ENCODE measurements at places on chromosomes 1 and 21.

GRCh38 chr1:47409311-47410067, 6.6 kb upstream of the FOXE3 start:
- peak; percentile 83 for DNase-seq

DNA sequence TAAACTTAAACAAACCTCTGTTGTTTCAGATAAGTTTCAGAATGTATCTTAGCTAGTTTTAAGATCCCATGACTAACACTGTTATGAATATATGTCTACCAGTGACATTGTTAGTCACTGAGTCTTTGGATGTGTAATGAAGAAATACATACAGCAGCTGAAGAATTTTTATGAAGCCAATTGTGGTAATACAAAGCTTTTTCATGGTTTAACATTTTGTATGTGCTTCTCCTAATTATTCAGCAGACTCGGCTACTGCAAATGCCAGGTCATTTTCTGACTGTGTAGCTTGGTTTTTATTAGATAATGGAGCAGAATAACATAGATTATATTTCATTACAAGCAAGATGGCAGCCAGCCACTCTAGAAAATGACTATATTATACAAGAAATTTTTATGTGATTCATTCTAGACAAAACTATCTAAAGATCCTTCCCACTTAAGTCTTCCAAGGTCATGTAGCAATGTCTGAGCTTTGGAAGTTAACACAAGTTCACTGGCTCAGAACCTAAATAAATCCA, 147.8 kb downstream of the TNFSF18 start:
- DNase-seq, result peak; percentile 90

DNA sequence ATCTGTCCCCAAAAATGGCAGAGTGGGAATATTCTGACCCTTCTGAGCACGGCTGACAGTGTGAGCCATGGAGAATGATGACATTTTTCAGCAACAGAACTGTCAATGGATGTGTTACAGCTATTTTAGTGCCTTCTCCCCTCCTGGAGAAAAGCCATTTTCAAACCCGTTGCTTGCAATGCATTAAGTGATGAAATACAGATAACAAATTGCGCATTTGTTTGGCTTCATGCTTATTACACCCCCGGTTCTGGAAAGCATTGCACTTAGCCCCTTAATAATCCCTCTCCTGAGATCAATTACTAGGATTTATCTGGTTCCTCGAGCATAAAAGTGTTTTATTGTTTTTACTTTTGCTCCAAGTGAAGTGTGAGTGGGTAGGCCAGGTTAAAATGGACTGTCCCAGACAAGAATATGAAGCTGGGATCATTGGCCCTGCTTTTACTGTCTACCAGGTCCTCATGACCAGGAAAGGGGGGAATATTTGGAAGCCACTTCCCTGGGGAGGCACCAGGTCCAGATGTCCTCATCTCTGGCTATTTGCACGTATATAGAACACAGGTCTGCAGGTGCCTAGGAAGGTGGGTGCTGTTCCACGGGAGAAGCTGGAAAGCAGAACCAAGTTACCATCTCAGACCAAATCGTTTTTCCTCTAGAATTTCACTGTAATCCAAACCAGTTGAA, 37.5 kb upstream of the HHAT start:
- no peak for DNase-seq

GRCh38 chr1:23634840-23635651, 56.6 kb upstream of the RPL11 start:
- peak; percentile 73 for DNase-seq

DNA sequence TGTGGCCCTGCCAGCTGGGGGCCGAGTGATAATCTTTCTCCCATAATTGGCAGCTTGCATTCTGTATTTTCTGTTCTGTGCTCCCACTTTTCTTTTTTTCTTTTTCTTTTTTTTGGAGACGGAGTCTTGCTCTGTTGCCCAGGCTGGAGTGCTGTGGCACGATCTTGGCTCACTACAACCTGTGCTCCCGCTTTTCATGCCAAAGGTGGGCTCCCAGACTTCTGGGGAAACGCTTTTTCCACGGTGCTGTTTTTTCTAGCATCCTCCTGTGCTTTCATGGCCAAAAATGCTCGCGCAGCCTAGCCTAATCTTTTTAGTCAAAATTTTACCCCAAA, 585 bp upstream of the AHCTF1 start:
- no peak for DNase-seq

DNA sequence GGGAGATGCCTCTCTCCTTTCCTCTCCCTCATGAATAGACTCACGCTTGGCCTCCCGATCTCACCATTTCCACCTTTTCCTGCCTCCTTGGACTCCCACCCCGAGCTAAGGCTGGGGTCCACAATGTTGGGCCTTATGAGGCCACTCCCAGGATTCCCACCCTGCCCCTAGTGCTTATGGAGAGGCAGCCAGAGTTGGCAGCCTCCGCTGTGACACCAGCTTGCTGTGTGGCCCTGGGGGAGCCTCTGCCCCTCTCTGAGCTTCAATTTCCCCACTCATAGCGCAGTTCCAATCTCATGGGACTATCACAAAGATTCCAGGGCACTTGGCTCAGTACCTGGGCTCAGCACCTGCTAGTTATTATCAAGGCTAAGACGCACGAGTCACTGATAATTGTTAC, 118.7 kb upstream of the WNT4 start:
- no peak for DNase-seq

- peak; percentile 99 for DNase-seq
Observed at GRCh38 chr1:81702903-81703302, 97.8 kb upstream of the ADGRL2 start.

DNA sequence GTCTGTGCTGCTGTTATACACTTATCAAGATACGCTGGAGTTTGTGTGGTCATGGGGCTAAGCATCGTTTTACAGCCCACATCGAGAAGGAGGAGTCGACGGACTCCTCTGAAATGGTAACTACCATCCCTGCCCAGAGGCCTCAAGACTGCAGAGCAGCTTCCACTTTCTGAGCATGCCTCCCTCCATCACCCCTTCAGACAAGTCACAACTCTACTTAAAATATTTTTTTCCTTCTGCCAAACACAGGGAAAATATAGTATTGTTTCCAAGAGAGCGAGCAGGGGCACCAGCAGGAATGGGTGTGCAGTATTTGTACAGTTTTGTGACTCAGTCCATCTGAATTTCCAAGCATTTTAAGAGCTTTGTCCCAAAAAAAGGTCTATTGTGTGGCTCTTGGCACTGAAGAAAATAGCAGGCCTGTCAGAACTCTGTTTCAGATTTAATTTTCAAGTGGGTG, 14.1 kb downstream of the EVA1C start:
- DNase-seq, result no peak

DNA sequence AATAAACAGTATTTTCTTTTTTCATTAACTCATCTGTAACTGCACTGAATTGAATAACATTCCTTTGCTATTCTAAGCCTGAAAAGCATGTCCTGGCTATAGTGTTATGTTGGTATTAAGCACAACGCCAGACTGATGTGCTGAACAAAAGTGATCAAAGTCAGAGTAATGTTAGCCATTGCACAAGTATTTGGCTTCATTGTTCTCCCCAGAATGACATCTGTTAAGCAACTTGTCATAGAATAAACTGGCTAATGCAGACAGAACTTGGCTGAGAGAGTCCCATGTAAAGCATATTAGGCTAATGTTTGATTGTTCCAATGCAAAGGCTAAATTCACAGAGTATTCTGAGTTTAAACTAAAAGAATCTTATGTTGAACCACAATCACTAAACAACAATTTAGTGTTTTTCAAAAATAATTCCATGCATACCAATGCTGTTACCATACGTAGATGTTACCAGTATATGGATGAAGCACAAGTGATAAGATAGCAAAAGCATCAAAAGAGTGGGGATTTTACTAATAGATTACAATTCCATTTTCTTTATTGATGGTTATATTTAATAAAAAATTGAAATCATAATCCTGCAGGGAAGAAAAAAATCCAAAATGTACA, 235.3 kb upstream of the DMRTA2 start:
- peak; percentile 73 for DNase-seq

DNA sequence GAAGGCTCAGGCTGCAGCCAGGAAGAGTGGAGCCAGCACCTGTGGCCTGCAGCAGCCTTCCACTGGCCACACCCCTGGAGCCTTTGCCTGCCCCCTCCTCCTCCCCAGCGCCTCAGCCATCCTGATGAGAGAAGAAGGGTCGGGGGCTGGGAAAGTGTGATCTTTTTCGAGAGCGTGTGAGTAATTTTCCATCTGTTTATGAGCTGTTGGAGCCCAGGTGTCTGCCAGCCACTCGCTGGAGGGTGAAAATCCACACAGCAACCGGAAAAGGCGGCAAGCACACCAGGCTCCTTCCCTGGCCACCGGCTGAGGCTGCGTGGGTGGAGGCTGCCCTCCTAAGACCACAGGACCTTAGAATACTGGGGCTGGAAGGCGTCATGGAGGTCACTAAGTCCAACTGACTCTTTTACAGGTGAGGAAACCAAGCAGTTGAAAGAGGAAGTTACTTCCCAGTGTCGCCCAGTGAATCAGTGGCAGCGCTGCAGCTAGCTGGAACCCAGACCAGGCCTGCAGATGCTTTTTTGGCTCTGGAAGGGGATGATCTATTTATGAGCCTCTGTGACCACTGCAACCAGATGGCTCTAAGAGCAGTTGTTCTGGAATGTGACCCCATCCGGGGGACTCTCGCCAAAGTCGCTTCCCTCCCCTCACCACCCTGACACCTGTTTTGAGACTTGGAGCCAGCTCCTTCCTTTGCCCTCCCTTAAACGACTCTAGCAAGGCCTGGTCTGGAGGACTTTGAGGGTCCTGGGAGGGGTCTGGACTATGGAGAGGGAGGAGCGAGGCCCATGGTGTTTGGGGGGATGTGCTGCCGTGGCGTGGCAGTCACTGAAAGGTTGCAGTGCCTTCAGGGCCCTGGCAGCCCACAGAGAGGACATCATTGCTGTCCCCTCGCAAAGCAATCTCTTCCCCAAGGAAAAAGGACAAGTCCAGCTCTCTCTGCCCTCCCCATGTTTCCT, 54.5 kb downstream of the LGR6 start:
- DNase-seq, result no peak

- DNase-seq, result peak; percentile 21
Observed at GRCh38 chr1:92538048-92538412, 51.3 kb upstream of the GFI1 start.

DNA sequence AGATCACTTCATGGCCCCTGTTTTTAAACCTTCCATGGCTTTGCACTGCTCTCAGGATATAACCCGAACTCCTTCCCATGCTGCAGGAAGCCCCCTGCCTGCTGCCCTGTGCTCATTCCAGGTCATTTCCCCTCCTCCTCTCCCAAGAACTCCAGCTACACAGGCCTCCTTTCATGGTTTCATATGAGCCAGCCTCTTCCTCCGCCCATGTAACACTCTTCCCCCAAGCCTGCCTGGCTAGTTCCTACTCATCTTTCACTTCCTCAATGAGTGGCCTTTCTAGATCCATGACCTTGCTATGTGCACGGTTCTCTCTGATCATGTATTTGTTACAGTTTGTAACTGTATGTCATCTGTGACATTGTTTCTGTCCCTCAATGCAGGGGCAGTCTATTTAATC, 3.1 kb upstream of the NCF2 start:
- DNase-seq, result no peak

- DNase-seq, result peak; percentile 79
Observed at GRCh38 chr1:112674440-112674985, at the start of gene MOV10. Gene MOV10, plus strand, starts transcription at chr1:112674659. Its CDS starts 254 bp downstream, at chr1:112674913.

DNA sequence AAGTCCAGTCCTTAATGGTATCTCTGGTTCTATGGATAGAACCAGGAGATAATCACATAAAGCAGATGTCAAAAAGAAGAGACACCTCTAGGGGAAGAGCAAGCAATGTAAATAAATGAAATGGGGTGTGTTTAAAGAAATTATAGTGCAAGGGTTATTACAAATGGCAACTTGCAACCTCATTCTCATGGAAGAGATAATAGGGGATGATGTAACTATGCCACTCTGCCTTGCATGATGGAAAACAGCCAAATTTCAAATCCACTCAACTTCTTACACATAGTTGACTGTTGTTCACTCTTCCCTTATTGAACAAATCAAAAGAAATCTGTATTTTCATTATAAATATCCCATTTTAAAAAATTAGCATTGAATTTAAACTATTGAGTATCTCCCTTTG, 274.0 kb upstream of the TMPRSS15 start:
- no peak for DNase-seq

GRCh38 chr1:161989786-161990185, 33.9 kb downstream of the OLFML2B start:
- no peak for DNase-seq

- peak; percentile 90 for DNase-seq
Observed at GRCh38 chr21:34336756-34337391, 26.9 kb upstream of the KCNE2 start.

- DNase-seq, result peak; percentile 99
Observed at GRCh38 chr21:46060596-46061061, 37.3 kb upstream of the COL6A2 start.

GRCh38 chr1:65423884-65424572, 3.6 kb downstream of the LEPR start:
- DNase-seq, result peak; percentile 96

GRCh38 chr1:243713470-243714186, 136.4 kb downstream of the AKT3 start:
- DNase-seq, result no peak
